SW 1271 (cell line): ENCODE measurements at places on chromosomes 5 and 9.

- peak; percentile 92 for DNase-seq
Measured at GRCh38 chr5:130514984-130515690, 610.9 kb downstream of the CHSY3 start.

GRCh38 chr9:16930578-16930977, 60.1 kb upstream of the BNC2 start:
- DNase-seq: no peak

GRCh38 chr5:13865312-13865711, 79.2 kb downstream of the DNAH5 start:
- DNase-seq: no peak

- DNase-seq: no peak
Measured at GRCh38 chr9:71740199-71740598, 28.1 kb downstream of the CEMIP2 start.

DNA sequence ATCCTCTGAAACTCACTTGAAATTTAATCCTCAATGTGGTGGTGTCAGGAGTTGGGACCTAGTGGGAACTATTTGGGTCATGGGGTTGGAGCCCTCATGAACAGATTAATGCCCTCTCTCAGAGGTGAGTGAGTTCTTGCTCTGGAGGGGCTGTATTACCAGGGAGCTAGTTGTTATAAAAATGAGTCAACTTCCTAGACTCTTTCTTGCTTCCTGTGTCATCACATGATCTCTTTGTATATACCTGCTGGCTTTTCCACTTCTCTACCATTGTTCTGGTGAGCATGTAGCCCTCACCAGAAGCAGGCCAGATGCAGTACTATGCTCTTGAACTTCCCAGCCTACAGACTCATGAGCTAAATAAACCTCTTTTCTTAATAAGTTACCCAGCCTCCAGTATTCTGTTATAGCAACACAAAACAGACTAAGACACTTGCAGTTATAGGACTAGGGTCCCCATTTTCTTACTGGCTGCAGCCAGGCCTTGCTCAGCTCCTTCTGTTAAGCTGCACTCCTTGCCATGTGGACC, 127.5 kb downstream of the SUSD1 start:
- DNase-seq: peak; percentile 29

DNA sequence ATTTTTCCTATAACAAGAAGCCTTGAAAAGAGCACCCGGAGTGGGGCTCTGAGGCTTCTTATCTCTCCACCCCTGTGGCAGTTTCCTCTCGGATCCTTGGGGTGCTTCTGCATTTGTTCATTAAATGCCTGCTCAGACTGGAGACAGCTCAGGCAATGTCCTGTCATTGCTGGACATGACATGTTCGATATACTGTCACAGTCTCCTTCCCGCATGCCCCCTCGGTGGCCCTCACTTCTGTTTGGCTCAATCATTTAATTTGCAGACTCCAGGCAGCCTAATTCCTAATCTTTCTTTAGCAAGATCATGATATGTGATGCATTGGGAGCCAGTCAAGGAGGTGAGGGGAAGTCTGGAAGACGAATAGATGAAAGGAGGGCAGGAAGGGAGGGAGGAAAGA, 37.5 kb upstream of the CPEB4 start:
- DNase-seq: no peak
